GM20000 (cell line): ENCODE measurements at places on chromosomes 2 and 18.

DNA sequence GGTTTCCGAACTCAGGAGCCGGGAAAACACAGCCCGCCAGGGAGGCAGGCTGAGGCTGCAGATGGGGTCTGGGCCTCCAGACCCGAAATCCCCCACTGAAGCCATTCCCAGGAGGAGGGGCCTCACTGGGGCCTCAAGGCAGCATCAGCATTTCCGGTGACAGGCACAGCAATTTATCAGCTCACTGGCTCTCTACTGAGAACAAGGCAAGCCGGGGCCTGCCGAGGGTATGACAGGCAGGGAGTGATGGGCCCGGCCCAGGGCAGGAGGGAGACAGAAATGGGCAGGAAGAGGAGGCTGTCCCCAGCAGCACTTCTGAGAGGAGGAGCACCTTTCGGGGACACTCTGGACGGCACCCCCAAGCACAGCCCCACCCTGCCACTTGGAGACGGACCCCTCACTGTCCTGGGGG, 12.5 kb downstream of the SDC1 start:
- DNase-seq, result peak; percentile 70

DNA sequence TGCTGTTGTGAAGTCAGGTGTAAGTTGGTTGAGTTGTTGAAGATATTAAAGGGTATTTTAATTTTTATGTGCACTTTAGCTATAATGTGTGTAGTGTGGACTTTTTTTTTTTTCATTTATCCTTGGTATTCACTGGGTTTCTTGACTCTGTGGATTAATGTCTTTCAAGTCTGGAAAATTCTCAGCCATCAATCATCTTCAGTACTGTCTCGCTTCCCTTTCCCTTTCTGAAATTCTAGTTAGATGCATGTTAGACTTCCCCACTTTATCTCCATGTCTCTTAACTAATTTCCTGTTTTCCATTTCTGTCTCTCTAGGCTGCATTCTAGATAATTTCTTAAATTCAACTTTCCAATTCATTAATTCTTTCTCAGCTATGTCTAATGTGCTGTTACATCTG, 247.7 kb upstream of the REV1 start:
- DNase-seq, result no peak

- no peak for DNase-seq
Observed at GRCh38 chr2:182907081-182907830, 40.8 kb upstream of the FRZB start.

DNA sequence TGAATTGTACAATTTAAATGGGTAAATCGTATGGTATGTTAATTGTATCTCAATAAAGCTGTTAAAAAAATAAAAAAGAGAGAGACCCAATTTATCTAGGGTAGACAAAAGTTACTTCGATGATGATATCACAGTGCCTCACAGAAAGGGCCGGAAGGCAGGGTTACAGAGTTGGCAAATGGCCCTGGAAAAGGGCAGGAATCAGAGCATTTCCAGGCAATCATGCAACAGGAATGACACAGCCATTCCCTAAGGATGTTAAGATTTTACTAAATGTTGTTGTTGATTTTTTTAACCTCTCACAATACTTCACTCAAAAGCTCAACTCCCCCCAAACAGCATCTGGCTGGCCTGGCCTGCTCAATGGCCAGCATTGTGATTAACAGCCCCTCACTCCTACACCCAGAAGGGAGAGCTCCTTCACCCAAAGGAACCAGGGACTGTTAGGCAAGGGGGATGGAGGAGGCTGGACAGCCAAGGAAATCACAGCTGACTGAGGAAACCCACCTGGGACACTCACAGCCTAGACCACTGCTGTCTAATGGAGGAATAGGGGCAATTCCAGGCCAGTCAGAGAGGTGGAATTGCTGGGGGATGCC, 7.7 kb upstream of the SP100 start:
- DNase-seq, result no peak

GRCh38 chr18:24704946-24705630, 244.7 kb downstream of the HRH4 start:
- no peak for DNase-seq

DNA sequence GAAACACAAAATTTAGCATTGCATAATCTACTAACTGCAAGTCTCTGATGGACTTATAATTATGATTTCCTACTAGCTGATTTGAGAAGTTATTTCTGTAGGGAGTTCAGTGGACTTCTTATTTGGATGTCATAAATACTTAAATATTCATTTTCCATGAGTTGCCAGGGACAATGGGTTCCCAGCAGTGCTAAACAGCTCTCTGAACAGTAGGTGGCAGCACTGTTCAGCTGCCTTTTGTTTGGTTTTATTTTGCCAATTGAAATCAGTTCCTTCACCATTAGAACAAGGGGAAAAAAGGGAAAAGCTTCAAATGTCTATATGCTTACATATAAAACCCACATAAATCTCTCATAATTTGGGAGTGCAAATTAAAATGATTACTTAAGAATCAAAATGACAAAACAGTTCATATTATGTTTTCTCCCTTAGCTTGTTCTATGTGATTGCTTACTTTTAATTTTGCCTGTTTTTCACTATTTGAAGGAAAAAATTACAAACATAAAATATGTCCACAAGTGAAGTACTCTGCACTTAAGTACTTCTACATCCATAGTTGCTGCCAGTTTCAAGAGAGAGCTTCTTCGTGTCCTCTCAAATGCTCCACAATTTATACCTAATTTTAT, 898.9 kb downstream of the CPS1 start:
- DNase-seq, result peak; percentile 32

GRCh38 chr2:184689638-184690037, 91.3 kb downstream of the ZNF804A start:
- no peak for DNase-seq

DNA sequence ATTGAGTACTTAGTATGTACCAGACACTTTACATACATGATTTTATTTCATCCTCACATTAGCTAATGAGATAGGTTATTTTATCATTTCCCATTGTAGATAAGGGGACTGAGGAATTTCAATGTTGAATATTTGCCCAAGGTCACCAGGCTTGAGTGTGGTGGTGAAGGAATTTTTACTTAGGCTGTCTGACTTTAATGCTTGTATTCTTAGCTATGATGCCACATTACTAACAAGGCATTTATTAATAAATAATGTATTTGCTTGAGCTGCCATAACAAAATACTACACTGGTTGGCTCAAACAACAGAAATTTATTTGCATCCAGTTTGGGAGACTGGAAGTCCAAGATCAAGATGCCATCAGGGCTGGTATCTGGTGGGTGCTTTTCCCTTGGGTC, 250.9 kb downstream of the GPD2 start:
- DNase-seq, result no peak

- no peak for DNase-seq
Observed at GRCh38 chr2:85810371-85811179, 56.8 kb downstream of the ATOH8 start.

DNA sequence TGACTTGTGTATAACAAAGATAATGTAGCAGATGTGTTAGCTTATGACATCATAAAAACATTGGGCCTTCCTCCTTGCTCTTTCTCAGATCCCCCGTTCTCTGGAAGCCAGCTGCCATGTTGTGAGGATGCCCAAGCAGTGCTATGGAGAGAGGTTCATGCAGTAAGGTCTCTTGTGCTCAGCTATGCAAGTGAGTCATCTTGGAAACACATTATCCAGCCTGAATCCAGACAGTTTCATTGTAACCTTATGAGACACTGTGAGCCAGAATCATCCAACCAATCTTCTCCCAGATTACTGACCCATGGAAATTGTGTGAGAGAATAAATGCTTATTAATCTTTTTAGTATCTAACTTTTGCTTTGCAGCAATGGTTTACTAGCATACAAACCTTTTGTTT, 60.8 kb downstream of the ST6GAL2 start:
- no peak for DNase-seq

DNA sequence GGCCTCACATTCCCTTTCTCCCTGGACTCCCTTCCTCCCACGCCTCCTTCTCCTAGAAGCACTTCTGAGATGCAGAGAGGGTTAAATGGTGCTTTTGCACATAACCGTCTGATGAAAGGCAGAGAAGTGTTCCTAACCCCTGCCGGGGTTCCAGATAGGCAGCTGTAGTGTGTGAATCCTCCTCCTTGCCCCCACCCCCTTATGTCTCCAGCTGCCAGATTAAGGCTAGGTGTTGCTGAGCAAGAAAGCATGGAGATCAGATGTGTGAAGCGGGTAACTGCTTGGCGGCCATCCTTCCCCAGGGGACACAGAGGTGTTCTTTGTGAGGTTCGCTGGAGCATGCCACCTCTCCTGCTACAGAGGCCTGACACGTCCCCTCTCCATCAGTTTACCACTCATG, 88.3 kb downstream of the NRP2 start:
- DNase-seq, result no peak

DNA sequence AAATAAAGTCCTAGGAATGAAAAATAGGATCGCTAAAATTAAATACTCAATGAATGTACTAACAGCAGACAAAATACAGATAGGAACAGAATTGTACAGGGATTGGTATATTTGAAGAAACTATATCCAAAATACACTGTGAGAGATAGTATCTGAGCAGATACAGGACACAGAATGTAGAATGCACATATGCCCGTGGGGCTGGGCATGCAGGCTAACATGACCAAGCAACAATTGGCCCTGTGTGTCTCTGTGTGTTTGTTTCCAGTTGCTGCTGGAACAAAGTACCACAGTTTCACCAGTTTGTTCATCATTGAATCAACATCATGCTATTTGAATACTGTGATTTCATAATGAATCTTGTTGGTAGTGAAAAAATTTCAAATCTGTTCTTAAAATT, 127.6 kb downstream of the PMAIP1 start:
- no peak for DNase-seq

DNA sequence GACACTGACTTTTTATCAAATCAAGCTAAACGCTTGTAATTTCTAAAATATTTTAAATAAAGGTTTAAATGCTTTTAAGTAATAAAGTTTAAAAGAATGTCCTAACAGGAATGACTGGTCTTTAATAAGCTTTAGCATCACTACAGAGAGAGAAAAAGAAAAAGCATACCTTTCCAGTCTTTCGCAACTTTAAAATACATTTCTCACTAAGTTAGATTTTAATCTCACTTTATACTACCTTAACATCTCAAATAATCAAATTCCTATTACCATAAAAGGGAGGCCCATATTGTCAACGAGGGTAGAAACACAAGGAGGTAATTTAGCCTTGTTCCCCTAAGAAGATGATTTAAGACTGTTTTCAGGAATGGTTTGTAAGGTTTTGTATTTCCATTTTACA, 80.7 kb downstream of the STRN start:
- DNase-seq, result no peak
